ENCODE measurements at places on chromosomes 16 and 17.

- DNase-seq = no peak
Measured at GRCh38 chr17:62163847-62164246, 98.8 kb upstream of the MED13 start.

- DNase-seq = no peak
Measured at GRCh38 chr17:57266902-57267311, 10.6 kb downstream of the MSI2 start.

GRCh38 chr17:61279476-61280145, 120.0 kb upstream of the TBX2 start:
- no peak for DNase-seq

DNA sequence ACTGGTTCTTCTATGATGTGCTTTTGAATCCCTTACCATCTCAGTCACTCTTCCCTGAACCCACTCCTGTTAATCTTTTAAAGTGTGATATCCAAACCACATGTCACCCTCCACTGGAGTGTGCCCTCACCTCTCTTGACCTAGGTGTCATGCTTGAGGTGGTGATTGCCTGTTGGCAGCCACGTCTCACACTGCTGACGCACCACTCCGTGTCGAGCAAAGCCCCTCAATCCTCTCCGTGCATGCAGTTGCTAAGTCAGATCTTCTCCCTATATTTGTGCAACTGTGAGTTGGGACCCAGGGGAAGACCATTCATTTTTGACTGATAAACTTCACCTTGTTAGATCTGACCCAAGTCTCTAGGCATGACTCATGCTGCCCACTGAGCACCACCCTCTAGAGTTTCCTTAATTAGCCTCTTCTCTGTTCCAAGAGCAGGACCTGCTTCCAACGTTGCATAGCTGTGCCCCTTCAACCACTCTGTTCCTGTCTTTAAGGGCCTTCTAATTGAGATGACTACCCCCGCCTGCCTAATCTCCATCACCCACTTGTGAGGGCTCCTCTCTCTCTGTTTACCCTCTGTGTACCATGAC, 2.7 kb downstream of the MYH13 start:
- DNase-seq = no peak

DNA sequence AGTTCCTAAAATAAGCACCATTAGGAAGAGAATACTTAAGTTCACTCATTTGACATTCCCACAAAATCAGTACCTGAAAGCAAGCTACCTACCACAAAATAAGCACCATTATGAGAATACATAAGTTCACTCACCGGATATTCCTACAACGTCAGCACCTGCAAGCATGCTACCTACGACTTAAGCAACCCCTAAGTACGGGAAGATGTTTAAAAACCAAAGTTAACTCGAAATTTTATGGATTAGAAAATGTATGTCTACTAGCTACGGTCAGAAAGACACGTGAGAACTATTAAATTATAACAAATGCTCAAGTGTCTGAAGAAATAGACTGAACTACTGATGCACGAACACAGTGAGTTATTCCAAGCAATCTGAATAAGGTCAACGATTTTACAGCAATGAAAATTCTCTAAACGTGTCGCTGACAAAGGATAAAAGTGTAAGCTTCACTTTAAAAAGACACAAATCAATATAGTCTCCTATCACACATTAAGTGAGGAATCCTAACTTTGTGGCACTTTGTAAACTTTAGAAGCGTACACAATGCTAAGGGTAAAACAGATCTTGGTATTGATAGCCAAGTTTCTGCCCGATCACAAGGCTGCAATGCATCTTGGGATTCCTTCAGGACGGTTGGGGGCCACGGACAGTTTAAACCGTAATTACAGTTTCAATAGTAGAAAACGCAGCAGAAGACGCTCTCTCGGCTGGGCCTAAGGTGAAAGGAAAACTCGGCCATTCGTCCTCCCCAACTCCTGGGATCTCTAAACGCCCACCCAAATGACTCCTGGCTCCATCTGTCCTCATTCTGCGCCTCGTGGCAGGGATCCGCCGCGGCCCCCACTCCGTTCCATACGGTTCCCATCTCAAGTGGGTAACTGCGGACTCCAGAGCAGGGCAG, 1.3 kb downstream of the GSPT1 start:
- peak; percentile 56 for DNase-seq

DNA sequence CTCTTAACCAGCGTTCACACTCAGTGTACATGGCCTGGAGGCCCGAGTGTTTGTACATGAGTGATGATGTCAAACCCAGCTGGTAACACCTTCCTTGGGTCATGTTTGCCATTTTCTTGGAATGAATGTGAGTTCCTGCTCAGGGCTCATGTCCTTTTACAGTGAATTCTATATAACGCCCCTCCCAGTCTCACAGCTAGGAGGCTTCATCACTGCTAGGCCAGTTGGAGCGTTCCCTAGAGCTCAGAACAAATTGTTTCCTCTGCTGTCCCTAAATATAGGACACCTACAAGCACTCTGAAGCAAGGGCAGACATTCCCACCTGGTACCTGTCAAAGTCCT, 5.5 kb downstream of the TIMM22 start:
- DNase-seq = no peak

- DNase-seq = no peak
Measured at GRCh38 chr17:41490000-41490990, 585 bp upstream of the KRT36 start.

- DNase-seq = peak; percentile 86
Measured at GRCh38 chr17:74987418-74987908, at the start of gene CDR2L. CDR2L (plus strand) TSS chr17:74987632; CDS start chr17:74988044, 412 bp downstream.

GRCh38 chr16:50169555-50170096, 16.5 kb downstream of the TENT4B start:
- no peak for DNase-seq

GRCh38 chr17:69870091-69870530, 204.9 kb upstream of the KCNJ16 start:
- DNase-seq = no peak

DNA sequence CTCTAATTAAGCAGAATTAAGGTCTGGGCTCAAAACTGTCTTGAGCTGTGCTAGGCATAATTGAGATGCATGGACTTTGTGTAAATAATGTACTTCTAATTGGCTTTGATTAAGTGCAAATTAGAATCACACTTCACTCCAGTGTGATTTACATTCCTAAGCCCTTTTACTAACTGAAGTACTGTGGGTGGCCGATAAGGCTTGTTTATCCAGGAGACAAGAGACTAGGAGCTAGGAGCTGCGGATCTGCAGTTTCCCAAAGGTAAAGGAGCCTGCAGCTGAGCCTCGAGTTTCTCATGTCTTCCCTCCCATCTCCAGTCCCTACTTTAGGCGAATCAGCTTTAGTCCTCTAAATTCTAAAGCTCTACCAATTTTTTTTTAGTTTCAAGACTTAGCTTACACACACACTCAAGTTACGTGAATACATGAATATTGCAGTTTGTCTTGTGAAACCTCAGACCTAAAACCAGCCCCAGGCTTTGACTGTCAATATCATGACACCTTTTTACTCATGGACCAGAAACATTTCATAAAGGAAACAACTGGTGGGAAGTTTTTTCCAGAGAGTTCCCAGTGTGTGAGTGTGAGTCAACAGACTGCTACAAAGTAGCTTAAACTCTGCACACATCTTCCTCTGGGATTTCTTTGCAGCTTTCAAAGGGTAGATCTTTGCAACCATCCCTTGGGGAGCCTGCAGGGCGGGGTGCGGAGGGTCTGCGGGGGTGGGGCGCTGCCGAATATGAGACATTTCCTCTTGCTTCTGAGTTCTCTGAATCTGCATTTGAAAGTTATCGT, 113.9 kb upstream of the TBX2 start:
- no peak for DNase-seq

DNA sequence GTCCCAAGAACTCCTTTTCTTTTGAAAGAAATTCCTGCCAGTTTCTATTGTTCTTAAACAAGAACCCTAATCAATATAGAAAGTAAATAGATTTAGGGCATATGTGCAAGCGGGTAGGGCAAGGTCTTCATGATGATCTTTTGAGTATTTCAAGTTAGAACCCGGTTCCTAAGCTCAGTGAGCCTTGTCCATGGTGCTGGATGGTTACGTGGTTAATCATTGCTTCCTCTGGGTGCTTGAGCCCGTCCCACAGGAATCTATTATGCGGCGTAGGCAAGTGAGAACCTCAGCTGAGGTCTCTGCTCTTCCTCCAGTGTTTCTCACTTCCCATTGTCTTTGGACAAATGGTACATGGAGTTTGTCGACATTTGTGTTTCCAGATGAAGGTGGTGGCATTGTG, 580.8 kb upstream of the EEF2KMT start:
- DNase-seq = no peak

- DNase-seq = no peak
Measured at GRCh38 chr17:44707755-44708400, 587 bp upstream of the DBF4B start.

DNA sequence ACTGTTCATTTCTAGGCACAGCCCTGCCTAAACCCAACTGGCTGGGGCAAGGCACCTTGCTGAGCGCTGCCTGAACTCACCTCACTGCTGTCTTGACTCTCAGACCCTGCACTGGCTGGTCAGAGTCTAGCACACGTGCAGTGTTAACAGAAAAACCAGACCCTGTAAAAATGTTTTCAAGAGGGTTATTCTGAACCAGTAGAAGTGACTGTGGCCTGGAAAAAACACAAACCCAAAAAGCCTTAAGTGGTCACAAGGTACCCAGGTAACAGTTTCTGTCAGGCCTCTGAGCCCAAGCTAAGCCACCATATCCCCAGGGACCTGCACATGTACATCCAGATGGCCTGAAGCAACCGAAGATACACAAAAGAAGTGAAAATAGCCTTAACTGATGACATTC, 6.1 kb upstream of the EIF4A3 start:
- DNase-seq = no peak

- DNase-seq = no peak
Measured at GRCh38 chr17:45222289-45222995, 757 bp downstream of the FMNL1 start.

DNA sequence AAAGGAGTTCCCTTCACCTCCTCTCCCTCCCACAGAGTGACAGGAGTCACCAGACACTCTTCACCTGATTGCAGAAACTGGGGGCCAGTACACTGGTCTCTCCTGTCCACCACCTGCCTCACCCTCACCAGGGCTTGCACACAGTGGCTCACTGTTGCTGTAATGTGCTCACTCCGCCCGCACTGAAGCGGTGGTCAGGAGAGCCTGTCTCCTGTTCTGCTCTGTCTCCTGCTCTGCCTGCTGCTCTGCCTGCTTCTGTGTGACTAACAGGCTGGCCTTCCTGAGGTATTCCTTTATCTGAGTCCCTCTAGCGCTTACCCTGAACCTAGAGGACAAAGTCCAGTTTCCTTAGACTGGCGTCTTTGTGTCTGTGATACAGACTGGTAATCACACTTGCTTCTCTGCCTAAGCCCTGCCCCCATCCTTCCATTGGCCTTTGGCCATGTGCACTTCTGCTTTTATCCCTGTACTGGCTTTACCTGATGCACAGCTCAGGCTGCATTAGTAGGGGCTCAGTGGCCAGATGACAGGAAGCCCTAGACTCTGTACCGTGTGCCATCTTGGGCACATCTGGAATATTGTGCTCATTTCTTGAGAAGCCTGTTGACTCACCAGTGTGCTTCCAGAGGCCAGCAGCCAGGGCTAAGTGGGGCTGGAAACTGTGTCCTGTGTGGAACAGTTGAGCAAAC, 13.3 kb downstream of the PROCA1 start:
- no peak for DNase-seq

DNA sequence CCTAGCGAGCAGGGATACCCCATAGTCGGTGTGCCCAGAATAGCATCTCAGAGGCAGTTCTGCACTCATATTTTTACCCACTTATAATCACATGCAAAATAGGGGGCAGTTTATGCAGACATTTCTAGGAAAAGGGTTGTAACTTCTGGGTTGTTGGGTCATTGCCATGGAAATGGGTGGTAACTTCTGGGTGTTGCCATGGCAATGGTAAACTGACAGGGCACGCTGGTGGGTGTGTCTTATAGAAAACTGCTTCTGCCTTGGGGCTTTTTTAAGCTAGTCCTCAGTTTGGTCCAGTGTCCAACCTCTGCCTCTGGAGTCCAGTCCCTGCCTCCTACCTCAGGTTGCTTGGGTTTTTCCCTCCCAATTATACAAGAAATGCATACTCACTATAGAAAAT, 7.4 kb upstream of the SPAG9 start:
- no peak for DNase-seq

DNA sequence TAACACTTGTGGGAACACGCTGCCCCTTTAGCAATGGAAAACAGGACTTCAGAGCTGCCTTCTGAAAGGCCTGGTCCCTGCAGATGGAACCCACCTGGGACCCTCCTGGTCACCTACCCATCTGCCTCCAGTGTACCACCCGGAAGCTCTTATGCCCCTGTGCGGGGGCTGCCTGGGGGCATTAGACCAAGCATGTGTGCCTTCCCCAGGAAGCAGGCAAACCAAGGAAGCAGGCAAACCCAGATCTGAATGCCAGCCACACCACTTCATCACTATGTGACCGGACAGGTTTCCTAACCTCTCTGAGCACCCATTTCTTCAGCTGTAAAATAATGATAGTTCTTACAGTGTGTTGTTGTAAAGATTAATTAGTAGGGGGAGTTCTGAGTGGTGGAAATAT, 20.8 kb upstream of the LRRC37A3 start:
- no peak for DNase-seq

DNA sequence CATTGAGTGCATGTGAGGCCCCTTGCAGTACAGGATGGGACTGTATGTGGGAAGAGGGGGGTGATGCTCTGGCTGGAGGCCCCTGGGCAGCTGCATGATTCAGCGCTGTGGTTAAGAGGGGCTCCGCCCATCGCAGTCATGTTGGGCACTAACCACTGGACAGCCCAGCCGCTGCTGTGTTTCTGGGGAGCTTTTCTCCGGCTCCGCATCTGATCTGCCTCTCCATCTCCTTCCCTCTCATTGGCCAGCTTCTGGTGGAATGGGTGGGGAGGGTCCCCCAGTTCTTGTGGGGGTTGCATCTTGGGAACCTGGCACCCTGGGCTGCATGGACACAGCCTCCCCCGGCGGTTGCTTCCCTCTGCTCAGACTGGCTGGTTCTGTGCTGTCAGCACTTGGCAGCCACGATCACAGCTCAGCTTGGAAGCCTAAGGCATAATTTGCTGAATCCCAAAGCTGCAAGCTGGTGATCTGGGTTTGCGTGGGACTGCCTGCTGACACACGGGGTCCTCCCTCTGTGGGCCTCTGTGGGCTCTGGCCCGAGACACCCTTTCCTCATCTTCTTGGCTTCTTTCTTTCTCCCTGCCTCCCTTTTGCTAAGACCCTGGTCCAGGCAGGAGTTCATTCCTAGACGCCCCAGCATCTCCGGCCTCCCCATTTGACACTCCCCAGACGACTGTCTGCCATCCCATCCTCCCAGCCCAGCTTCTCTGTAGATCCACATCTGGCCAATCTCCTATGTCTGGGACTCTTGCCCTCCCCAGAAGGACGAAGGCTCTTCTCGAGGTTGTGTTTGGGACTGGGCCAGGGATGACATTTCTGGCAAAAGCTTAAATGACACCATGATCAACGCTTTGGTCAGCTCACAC, 168.3 kb downstream of the SEC14L1 start:
- DNase-seq = no peak
